ENCODE measurements at places on chromosomes 12 and 14. TPM values are rescaled to one million over a fixed set of nuclear protein-coding genes. Genes with fewer than 3 reads are reported as not detected.
A peak's percentile ranks its signal among the peaks of the same experiment; 100 is the strongest.

- DNase-seq, result no peak
These were observed 57.8 kb upstream of the NAP1L1 start for GRCh38 chr12:76142305-76142704.

DNA sequence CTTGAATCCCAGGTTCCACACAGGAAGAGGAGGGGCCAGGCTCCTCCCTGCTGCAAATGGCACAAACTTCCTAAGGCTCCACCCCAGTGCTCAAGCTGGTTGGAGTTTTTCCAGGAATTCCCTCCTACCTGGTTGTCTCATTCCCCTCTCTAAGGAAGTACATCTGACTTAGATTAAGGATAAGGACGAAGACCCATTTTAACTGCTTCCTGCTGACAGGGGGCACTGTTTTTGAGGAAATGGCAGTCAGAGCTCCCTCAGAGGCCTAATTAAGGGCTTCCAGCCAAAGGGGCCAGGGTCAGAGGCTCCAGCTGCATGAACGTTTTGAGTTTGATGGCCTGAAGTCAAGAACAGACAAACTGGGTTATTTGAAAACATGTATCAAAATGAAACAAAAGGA, 1084.7 kb downstream of the SLC6A15 start:
- DNase-seq, result no peak

DNA sequence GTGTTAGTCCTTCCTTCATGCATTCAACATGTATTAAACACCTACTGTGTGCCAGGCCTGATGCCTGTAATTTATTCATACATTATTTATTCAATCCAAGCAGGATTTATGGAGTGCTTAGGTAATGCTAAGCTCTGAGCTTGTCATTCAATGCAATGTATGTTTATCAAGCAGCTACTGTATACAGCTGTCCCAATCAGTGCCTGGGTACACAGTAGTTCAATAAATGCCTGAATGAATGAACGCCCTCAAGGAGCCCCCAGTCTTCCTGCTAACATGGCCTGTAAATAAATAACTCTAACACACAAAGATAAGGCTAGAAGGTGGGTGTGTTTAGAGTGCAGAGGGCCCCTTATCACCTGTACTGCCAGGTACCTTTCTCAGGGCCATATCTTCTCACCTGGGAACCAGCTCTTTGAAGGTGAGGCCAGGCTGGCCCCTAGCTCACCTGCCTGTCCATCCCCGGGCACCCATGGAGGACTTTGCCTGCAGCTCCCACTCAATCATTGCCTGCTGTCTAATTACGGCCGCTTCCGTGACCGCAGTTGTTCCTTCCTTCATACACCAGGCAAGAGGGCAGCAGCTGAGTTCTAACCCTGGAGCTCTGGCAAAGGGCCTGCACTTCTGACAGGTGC, 20.0 kb upstream of the KDM2B start:
- DNase-seq, result no peak

DNA sequence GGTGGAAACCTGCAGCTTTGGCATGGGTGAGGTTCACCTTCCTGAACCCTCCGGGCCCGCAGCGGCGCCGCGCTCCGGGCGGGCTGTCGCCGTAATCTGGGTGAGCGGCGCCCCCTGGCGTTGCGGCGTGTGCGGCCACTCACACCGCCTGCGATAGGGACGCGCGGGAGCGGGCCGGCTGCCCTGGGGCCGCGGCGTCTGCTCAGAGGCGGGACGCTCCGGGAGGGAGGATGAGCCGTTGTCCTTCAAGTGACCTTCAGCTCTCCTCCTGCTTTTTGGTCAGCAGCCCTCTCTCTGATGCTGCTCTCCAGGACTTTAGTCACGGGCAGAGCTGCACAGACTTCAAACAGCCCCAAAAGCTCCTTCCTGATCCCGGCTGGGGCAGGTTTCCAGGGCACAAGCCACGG, 211.7 kb upstream of the FKBP4 start:
- peak; percentile 66 for DNase-seq

GRCh38 chr14:77822741-77823140, 22.8 kb downstream of the ADCK1 start:
- DNase-seq, result no peak

DNA sequence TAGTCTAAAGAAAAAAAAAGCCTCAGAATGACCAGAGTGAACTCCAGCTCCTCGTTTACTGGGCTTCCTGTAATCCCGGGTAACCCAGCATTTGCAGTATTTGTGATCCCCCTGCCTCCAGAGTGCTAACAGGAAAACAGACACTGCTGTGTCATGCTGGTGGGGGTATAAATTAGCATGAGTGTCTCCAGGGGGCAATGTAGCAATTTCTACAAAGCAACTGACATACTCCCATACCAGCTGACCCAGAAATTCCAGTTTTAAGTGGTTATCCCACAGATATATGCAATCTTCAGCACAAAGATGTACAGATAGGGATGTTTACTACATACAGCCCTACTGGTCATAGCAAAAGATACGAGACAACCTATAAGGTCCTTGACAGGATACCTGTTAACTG, 18.8 kb downstream of the TTC7B start:
- DNase-seq, result no peak

EML1 gene
- total RNA-seq, result 58.7 TPM

SPX gene
- 47.2 TPM for total RNA-seq

CLECL1 gene
- total RNA-seq, result not detected

GSG1 gene
- total RNA-seq, result 1.2 TPM

TXNDC16 gene
- total RNA-seq, result 8.0 TPM

ACSM4 gene
- not detected for total RNA-seq

CLEC1A gene
- total RNA-seq, result 2.5 TPM

TULP3 gene
- 20.1 TPM for total RNA-seq

PIK3C2G gene
- 0.10 TPM for total RNA-seq

KLRC4 gene
- total RNA-seq, result not detected

ART4 gene
- total RNA-seq, result 5.5 TPM

RERG gene
- 13.2 TPM for total RNA-seq

PHLDA1 gene
- 73.1 TPM for total RNA-seq

KRT7 gene
- total RNA-seq, result 333 TPM

TMEM30B gene
- total RNA-seq, result 124 TPM
